ENCODE measurements at places on chromosomes 12 and 14.
A peak's percentile ranks its signal among the peaks of the same experiment; 100 is the strongest.

GRCh38 chr12:80714846-80715245, 1.9 kb upstream of the MYF5 start:
- no peak for DNase-seq

GRCh38 chr14:40850191-40850590, 756.5 kb upstream of the LRFN5 start:
- no peak for DNase-seq

- peak; percentile 61 for DNase-seq
These were observed 1.2 kb upstream of the SH2B3 start for GRCh38 chr12:111404362-111405148.

DNA sequence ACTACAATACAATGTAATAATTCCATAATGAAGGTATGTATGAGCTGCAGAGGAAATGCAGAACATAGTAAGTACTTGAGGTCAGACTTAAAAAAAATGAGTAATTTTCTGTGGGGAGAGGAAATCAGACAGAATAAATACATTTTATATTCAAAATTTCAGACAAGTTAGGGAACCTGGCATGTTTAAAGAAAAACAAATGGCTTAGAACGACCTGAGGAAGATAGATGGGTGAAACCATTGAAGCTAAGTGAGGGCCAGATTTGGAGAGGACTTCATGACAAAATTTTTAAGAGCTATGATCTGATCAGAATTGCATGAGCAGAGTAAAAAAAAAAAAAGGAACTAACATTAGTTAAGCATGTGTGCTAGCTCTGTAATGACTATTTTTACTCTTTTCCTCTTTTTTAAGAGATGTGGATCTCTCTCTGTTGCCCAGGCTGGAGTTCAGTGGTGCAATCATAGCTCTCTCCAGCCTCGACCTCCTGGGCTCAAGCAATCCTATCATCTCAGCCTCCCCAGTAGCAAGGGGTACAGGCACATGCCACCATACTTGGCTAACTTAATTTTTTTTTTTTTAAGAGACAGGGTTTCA, 157.6 kb upstream of the PDE3A start:
- DNase-seq, result no peak

GRCh38 chr14:69263771-69264170, 3.8 kb downstream of the GALNT16 start:
- DNase-seq, result no peak

- DNase-seq, result no peak
These were observed 95.0 kb downstream of the LMNTD1 start for GRCh38 chr12:25458047-25458552.

DNA sequence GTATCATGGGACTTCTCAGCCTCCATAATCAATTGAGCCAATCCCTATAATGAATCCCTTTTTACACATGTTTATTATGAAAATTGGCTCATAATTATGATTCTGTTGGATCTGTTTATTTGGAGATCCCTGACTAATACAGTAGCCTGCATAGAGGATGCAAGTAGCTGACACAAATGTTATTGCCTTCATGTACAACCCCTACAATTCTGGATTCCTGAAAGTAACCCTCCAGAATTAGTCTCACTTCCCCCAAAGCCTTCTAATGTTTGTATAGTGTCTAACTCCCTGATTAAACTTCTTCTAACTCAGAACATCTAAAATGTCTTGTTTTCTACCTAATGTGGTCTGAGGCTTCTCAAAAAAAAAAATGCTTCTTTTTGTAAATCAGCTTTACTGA, 6.6 kb upstream of the SMIM10L1 start:
- DNase-seq, result no peak

DNA sequence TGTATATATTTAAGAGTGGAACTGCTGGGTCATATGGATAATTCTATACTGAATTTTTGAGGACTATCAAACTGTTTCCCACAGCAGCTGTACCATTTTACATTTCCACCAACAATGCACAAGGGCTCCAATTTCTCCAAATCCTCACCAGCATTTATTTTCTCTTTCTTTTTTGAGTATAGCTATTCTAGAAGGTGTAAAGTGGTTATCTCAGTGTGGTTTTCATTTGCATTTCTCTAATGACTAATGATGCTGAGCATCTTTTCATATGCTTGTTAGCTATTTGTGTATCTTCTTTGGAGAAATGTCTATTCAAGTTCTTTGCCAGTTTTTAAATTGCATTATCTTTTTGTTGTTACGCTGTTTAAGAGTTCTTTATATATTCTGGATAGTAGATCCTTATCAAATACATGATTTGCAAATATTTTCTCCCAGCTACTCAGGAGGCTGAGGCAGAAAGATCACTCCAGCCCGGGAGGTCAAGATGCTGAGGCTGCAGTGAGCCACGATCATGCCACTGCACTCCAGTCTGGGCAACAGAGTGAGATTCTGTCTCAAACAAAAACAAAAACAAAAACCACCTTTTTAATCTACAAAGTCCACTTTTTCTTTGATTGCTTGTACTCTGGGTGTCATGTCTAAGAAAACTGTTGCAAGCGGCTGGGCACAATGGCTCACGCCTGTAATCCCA, 32.8 kb downstream of the GTF2A1 start:
- DNase-seq, result no peak

GRCh38 chr12:45803111-45803510, 73.6 kb downstream of the ARID2 start:
- no peak for DNase-seq

DNA sequence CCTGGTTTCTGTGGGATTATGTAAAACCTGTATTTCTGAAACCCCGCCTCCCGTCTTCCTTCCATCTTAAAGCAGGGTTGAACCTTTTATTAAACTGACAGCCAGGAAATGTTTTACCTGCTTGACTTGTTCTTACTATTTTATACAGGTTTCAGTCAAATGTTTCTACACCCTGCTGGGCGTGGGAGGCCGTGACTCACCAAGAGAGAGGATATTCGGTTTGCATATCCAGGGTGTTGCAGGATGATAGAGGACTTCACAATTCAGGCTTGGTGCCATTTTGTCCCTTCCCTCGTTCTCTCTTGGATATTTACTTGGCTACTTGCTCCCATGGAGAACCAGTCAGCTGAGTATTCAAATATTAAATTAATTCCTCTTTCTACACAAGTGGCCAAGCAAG, 69.7 kb downstream of the ARF6 start:
- DNase-seq, result no peak

DNA sequence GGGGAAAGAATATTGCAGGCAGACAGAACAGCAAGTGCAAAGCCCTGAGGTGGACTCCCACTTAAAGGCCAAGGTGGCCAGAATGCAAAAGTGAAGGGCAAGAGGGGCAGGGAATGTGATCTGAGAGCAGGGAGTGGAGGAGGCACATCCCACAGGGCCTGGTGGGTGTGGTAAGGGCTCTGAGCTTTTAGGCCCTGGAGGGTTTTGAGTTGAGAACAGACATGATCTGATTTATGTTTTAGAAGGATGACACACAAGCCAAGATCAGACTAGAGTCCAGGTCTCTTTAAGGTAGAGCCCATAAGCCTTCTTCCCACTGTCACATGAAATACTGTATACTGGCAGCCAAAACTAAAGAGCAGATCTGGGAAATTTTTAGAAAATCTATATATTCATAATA, 162.5 kb downstream of the SLC38A4 start:
- no peak for DNase-seq

GRCh38 chr12:41459111-41459905, 271.2 kb downstream of the PDZRN4 start:
- no peak for DNase-seq

DNA sequence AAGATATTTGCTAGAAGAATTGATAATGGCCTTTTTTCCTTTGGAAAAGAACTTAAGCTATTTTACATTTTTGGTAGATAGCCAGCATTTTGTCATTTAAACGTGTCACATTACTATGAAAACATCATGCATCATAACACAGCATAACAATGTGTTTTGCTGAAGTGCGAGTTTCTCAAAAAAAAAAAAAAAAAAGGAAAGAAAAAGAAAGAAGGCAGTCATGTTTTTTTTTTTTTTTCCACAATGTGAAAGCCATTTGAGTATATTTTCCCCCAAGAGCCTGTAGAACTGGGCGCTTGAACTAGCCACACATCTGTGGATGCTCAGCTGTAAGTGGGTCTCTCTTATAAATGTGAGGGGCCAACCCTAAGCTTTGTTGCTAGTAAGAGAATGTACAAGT, 300.1 kb downstream of the AKAP6 start:
- no peak for DNase-seq

DNA sequence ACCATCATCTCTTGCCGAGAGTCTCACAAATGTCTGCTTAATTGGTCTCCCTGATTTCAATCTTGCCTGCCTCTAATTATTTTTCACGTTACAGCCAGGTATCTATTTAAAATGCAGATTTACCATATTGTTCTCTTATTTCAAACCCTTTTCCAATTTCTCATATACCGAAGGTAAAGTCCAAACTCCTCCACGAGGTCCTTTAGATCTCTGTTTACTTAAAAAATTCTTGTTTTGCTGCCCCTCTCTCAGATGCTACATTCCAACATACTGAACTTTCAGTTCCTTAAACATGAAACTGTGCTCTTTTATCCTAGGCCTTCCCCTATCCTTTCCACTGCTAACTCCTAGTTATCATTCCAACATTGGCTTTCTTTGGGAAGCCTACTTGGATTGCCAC, 363.9 kb downstream of the CEP128 start:
- DNase-seq, result no peak

- DNase-seq, result no peak
These were observed 16.6 kb downstream of the RFLNA start for GRCh38 chr12:124311292-124312109.

DNA sequence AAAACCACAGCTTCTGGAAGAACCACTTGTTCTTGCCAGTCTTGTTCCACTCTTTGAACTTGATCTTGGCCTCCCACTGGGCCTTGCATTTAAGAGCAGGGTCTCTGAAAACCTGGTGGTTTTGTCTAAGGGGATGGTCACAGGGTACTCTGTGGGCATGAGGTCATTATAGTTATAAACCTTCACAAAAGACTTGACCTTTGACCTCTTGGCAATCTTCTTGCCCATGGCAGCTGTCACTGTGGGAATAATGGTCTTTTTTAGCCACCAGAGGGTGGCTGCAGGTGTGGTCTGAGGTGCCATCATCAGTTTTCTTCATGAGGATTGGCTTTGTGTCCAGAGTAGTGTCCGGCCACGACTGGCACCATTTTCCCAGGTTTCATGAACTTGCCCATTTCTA, 9.1 kb downstream of the ATP6V0A2 start:
- DNase-seq, result no peak

- no peak for DNase-seq
These were observed 306.0 kb downstream of the NELL2 start for GRCh38 chr12:44570036-44570583.

GRCh38 chr12:59472273-59472672, 123.6 kb upstream of the SLC16A7 start:
- DNase-seq, result no peak

- no peak for DNase-seq
These were observed 18.6 kb downstream of the PSMC1 start for GRCh38 chr14:90274808-90275457.

- no peak for DNase-seq
These were observed 403.8 kb downstream of the NPAS3 start for GRCh38 chr14:33342299-33342974.

- no peak for DNase-seq
These were observed 158.8 kb downstream of the RPAP3 start for GRCh38 chr12:47547077-47547476.

GRCh38 chr14:67392800-67393199, 19.2 kb downstream of the PLEK2 start:
- DNase-seq, result no peak

- no peak for DNase-seq
These were observed 1.2 kb upstream of the CEP170B start for GRCh38 chr14:104863923-104864266.

DNA sequence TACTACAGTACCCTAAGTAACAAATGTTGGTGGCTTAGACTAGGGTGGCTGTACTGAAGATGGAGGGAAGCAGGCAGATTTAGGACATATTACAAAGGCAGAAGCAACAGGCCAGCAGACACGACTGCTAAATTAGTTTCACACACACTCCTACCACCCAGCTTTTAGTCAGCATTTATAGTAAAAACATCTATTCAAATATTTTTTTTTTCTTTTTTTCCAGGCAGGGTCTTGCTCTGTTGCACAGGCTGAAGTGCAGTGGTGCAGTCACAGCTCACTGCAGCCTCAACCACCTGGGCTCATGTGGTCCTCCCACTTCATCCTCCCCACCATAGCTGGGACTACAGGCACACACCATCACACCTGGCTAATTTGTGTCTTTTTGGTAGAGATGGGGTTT, 72.9 kb downstream of the CDK17 start:
- no peak for DNase-seq

DNA sequence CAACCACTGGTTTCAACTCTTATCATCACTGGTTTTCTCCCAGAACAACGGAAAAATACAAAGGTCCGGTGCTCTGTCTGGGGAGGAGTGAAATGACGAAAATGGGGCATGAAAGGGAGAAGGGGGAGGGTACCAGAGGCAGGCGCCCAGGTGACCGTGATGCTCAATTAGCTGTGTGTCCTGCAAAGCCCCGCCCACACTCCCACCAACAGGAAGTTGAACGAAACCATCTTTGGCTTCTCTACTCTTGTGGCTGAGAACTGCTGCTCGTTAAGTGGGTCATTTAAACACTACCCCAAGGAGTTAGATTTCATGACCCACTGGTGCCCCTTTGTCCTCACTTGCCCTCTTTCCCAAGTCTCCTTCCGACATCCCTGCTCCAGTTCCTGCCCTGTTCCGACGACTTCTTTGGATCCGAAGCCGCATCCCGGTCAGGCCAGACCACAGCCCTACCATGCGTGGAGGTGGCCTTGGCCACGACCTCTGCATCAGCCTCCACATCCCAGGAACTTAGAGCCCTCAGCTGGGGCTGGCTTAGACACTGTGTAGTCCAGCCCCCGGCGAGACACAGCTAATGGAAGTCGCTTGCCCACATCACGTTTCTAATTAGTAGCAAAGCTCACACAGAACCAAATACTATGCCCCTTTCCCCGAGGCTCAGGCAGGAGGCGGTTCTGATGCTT, 11.4 kb upstream of the LRTM2 start:
- DNase-seq, result no peak

GRCh38 chr14:97970222-97970621, 1173.0 kb downstream of the VRK1 start:
- no peak for DNase-seq

DNA sequence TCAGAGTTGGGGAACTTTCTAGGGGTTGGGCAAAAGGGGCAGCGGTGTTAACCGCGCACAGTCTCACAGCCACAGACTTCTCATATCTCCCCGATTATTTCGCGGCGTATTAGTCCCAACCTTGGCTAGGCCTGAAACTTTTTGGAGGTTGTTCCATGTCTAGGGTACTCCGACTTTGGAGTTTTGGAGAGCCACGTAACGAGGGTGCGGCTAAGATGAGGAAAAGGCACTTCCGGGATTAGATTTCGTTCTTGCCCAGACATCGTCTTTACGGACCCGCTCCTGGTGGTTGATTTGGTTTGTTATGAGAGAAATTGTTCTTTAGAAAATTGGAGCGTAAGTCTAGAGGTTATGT, 513 bp downstream of the CCNK start:
- no peak for DNase-seq

DNA sequence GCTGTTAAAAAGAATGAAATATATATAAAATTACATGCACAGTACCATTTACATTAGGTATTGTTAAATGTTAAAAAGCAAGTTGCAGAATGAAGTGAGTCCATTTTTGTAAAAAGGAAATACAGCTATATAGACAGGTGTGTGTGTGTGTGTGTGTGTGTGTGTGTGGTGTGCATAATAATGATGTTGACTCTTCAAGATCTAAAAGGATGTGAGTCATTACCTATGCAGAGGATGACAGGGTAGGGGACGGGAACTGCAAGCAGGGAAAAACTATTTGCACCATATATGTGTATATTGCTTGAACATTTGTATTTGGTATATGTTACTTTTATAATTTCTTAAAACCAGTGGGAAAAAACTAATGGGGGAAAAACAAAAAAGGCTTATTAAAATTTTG, 3.1 kb downstream of the C14orf39 start:
- DNase-seq, result no peak
